ENCODE measurements at places on chromosomes 7 and 10.

DNA sequence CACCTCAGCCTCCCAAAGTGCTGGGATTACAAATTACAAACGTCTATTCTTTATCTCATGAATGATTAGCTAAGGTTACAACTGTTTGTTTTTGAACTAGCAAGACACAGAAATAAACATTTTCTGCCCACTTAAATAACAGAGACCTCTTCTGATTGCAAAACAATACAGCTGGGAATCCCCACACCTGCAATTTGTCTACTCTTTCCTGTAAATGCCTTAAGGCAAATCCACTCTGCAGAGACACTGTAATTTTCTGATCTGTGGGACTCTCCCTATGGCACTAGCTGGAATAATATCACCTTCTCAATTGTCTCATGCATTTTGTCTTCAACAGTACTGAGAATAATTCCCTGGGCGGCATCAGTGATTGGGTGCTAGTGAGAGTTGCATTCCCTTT, 149.3 kb upstream of the FAM3C start:
- no peak for DNase-seq

GRCh38 chr7:11009631-11010030, 36.0 kb downstream of the PHF14 start:
- DNase-seq, result no peak

DNA sequence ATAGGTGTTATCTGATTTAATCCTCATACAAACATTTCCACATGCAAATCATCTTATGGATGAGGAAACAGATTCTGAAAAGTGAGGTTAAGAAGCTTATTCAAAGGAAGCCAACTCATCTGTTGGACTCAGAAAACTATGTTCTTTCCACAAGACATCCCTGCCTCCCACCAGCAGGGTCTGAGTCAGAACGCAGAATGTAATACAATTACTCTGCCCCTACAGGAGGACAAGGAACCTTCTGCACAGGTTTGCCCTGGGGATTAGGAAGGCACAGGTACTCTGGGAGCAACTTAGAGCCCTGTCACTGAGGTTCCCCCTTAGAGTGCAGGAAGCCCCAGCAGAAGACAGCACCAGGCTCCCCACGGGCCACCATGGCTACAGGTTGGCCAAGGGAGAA, 255.7 kb downstream of the TNS3 start:
- DNase-seq, result peak; percentile 79

- no peak for DNase-seq
Observed at GRCh38 chr10:21530168-21530567, 3.9 kb upstream of the MLLT10 start.

DNA sequence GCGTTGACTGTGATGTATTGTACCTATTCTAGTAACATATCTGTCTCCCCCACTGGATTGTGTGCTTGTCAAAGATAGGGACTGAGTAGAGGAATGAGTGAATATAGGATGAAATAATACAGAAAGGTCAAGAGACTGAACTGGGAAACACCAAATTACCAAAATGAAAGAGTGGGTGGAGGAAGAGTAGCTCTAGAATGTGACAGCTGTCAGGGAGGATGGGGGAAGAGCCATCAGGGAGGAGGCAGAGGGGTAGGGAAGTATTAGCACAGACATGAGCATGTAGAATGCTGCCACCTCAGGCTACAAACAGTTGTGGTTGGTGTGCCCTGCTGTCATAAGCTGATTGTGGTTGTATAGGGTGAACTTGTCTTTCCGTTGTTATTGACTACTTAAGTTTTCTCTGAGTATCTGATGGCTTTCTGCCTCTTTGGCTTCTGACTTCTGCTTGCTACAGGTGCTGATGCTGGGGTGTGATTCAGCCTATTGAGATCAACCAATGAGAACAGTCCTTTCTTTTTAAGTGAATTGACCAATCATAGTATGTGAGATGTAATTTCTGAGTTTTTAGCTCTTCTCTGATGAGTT, 5.6 kb downstream of the CCSER2 start:
- DNase-seq, result peak; percentile 21

DNA sequence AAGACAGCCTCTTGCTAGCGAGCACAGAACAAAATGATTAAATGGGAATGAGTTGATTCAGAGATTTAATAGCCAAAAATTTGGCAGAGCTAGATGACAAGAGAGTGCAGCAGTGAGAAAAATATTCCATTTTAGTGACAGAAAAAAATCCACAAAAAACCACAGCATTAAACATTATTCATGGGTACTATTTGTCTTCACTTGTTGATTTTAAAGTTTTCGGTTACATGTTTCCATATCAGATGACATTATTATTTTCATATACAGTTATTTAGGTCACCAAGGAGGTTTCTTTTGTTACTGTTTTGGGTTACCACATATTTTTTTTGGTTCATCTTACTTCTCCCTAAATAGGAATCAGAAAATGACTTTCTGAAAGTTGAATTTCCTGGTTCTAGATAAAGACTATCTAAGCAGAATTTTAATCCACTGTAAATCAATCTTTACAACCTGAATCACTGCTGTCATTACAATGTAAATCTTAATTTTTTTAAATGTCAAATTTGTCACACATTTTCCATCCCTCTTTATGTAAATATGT, 87.9 kb downstream of the SVIL start:
- DNase-seq, result no peak
